ENCODE measurements at places on chromosomes 7 and 10. TPM values are rescaled to one million over a fixed set of nuclear protein-coding genes. Genes with fewer than 3 reads are reported as not detected.

DNA sequence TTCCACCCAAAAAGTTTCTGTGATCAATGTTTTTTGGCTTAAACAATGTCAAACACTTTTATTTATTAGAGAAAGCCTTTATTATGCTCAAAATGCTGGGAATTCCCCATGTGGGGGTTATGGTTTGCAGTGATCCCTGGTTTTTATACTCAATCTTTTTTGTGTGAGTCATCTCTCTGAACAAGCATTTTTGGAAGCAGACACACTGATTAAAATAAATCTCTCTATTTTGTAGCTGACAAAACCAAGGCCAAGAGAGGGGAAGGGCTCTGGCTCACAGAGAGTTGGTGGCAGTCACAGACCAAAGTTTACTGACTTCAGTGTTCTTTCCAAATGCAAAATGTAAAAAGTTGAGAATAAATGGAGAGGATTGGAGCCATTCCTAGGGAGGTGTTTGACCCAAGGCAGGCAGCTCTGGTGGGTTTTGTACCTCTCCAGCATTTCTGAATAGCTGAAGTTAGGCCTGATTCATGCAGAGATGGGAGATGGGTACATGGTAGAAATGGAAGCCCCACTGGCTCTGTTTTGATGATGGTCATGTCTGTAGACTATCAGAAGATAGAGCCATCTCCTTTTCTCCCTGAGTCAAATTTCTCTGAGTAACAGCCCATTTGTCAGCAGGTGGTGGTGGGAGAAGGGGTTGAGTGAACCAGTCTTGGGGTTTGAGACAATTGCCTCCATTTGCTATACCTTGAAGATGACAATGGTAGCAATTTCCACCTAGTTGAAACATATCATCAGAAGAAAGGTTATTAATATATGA, 45.4 kb upstream of the NAMPT start:
- peak; percentile 92 for ATAC-seq

DNA sequence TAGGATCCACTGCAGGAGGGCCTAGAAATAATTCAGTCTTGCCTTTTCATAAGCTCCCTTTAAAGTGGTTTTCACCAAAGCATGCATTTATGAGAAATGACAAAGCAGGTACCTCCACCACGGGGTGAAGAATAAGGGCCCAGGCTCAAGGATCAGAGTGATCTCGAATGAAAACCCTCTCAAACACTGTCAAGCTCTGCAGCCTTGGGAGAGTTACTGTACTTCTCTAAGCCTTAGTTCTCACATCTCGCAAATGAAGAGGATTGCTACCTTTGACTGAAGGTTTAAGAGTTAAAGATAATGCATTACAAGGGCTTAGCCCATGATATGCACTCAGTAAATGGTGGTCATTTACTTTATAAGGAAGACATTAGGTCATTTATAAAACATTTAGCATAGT, 81.7 kb downstream of the CUBN start:
- no peak for ATAC-seq

GRCh38 chr10:78332657-78333056, 299.0 kb downstream of the RPS24 start:
- no peak for ATAC-seq

Gene HOXA11
- total RNA-seq = not detected

Gene LRMDA
- not detected for total RNA-seq

Gene OR2A42
- not detected for total RNA-seq

GRCh38 chr10:26799342-26799741, 61.4 kb downstream of the ABI1 start:
- ATAC-seq = no peak

GRCh38 chr7:133602291-133602690, 349.4 kb downstream of the EXOC4 start:
- ATAC-seq = no peak

DNA sequence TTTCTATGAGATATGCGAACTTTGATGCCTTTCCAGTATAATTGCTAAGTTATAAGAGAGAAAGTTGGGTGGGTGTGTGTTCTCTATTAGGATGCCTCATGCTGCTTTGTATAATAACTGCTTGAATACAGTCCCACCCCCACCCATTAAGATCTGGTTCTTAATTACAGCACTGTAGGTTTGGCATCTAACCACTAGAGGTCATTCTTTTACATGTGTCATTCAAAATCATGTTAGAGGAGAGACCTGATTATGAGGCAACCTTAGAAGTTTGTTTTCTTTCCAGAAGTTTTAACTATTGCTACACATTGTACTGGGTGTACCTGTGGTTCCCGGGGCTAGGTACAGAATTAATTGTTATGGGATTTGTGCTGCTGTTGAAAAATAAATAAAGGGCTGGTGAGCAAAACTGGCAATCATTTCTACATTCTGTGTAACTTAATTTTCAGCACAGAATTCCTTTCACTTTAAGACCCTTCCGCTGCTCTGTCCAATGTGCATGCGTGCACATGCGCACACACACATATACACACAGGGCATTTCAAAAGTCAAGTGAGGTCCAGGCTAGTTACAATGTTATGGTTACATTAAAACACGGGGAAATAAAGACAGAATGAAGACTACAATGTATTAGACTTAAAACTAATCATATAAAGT, 1156.3 kb downstream of the SORCS3 start:
- no peak for ATAC-seq

- no peak for ATAC-seq
Measured at GRCh38 chr10:24153031-24153430, 55.9 kb upstream of the KIAA1217 start.

Gene ITIH5
- total RNA-seq = 0.34 TPM

DNA sequence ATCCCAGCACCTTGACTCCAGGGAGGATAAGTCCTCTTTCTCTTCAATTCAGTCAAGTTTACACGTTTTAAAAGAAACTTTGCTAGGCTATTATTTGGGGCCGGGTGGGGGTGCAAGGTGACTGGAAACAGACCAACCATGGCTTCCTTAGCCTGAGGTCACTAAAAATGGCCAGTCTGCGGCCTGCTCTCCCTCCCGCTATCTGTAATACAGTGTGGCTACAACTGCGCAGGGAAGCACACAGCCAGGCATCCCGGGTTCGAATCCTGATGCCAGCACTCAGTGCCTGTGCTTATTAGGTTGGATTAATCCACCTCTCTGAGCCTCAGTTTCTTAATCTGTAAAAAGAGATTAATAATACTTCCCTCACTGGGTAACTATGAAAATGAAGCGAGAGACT, 19.5 kb downstream of the ATP6V1F start:
- ATAC-seq = no peak

DNA sequence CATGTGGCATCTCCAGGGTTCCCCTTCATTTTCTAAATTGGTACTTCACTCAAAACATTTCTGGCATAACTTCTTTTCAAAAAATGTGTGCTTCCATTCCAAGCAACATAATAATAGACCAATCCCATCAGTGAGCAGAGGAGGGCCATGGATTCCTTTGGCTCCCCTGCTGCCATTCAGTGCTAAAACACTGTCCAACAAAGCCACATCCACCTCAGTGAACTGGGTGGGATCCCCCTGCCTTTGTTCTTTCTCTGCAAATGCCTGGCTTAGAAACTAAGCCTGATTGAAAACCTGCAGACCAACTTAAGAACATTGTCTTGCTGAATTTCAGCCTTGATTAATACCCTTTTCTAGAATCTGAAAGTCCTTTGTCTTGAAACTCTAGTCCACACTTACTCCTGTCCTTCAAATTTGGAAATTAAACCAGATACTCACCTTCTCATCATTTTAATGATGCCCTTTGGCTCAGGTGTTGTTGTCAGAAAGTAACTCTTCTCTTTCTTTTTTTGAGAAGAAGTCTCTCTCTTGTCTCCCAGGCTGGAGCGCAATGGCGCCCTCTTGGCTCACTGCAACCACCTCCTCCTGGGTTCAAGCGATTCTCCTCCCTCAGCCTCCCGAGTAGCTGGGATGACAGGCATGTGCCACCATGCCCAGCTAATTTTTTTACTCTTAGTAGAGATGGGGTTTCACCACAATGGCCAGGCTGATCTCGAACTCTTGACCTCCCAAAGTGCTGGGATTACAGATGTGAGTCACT, 132.3 kb downstream of the PLXNA4 start:
- no peak for ATAC-seq

Gene GOLGA7B
- total RNA-seq = 8.2 TPM

DNA sequence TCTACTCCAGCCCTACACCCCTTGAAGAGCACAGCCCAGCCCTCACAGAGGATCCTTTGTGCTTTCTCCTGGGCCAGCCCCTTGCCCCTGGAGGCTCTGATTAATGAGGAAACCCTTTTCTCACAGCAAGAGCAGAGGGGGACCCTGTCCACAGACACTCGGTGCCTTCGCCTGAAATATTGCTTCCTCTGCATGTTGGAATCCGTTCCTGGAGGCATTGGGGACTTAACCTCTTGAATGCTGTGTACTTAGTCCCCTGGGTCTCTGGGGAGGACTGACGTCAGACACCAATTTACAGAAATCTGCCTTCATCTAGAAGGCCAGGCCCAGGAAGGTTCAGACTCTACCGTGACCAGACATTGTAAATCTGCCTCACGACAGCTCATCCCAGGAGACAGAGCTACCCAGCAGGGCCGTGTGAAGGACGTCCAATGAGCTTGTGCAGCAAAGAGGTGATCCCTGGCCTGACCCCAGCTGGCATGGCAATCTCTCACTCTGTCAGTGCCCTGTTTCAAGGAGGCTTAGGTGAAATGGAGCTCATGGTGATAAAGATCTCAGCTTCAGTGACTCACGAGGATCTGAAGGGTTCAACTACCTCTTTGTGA, 8.1 kb upstream of the TMEM72 start:
- ATAC-seq = no peak

Gene RBM20
- total RNA-seq = not detected

Gene AKR1C2
- total RNA-seq = not detected

- no peak for ATAC-seq
Measured at GRCh38 chr7:102424787-102425218, 8.6 kb upstream of the ORAI2 start.

GRCh38 chr7:140079121-140079536, 16.4 kb upstream of the PARP12 start:
- ATAC-seq = peak; percentile 28

Gene NUTM2E
- 0.28 TPM for total RNA-seq

DNA sequence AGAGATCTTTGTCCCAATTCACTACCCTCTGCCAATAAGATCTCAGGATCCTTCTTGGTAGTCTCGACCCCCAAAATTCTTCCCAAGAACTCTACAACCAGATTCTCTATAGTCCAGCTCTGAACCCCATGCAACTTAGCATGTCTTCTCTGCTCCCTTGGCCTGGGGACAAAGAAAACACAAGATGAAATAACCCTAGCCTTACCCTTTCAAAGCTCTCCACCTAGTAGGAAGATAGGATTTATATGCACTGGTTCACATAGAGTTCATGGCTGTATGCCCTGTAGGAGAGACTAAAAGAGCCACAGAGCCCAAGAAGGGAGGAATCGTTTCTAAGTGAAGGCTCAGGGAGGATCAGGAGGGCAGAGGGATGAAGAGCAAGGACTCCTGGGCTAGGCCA, 96.1 kb downstream of the PPP1R3C start:
- ATAC-seq = no peak

DNA sequence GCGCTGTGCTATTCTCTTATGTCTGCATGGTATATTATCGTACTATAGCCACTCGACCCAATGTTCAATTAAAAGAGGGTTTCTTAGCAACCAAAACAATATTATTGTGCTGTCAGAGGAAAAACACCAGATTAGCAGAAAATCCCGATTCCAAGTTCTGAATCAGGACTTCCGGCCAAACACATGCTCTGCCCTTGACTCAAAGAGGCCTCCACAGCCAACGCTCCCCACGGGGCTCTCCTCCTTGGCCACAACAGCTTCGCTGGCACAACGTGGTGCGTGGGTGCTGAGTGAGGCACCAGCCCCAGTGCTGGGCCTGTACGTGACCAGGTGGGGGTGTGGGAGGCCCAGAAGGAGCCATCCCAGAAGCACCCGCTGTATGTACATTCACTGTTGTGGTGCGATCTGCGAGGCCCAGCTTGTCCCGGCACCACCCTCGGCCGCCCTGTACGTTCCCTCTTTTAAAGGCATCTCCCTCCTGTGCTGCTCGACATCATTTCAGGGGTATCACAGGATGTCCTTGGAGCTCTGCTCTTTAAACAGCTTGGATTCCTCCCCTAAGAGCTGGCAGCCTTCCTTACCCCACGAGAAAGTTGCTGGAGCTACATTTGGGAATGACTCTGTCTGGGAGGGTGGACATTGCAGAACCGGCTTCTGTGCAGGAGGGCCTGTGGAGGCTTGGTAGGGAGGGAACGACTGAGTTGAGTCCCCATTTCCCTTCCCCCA, 736.2 kb downstream of the PARD3 start:
- ATAC-seq = no peak

- ATAC-seq = no peak
Measured at GRCh38 chr7:3107889-3108570, 64.4 kb upstream of the CARD11 start.

Gene AGFG2
- total RNA-seq = 48.3 TPM

GRCh38 chr7:51129527-51130472, 186.8 kb downstream of the COBL start:
- ATAC-seq = no peak

GRCh38 chr10:112383325-112383724, 9.4 kb downstream of the ACSL5 start:
- ATAC-seq = peak; percentile 92

Gene ANKRD30A
- total RNA-seq = not detected

GRCh38 chr7:107408349-107408748, 61.5 kb upstream of the GPR22 start:
- ATAC-seq = no peak

DNA sequence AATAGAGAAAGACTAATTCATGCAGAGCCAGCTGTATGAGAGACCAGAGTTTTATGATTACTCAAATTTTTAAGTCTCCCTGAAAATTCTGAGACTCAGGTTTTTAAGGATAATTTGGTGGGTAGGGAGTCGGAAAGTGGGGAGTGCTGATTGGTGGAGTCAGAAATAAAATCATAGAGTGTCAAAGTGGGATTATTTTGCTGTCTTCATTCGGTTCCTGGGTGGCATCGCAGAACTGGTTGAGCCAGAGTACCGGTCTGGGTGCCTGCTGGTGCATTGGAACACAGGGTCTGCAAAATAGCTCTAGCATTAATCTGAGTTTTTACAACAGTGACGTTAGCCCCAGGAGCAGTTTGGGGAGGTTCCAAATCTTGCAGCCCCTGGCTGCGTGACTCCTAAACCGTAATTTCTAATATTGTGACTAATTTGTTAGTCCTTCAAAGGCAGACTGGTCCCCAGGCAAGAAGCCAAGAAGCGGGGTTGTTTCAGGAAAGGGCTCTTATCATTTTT, 32.4 kb downstream of the GPRIN2 start:
- no peak for ATAC-seq

Gene TEX47
- total RNA-seq = not detected

Gene MKX
- total RNA-seq = not detected

Gene SPDYE5
- total RNA-seq = not detected

GRCh38 chr10:34811968-34812514, 3.1 kb downstream of the PARD3 start:
- ATAC-seq = no peak

- ATAC-seq = no peak
Measured at GRCh38 chr10:77613476-77614130, 24.0 kb downstream of the KCNMA1 start.

DNA sequence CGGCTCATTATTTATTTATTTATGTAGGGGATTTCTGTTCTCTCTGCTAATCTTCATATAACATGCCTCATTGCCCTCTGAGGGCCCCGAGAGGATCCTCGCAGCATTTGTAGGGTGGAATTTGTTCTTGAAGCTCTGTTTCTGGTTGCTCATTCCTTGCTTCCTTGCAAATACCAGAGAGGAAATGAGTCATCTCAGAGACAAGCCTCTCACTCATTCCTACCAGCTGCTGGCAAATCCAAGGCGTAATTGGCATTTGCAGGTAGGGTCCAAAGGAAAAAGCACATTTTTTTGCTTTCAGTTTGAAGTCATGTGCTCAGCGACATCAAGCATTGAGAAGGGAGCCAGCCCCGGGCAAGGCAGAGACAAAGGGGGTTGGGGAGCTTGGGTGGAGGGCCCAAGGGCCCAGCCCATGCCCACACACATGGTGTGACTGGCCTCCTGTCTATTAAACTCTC, 501.6 kb downstream of the GALNT17 start:
- ATAC-seq = no peak
